Stimulated activated CD8-positive, alpha-beta memory T cell treated with anti-CD3 and anti-CD28 coated beads, Interleukin-2, amount 100 ng/mL, for 48 hours (primary cell): ENCODE measurements at places on chromosomes 7 and 10.

- no peak for DNase-seq
These were observed 20.5 kb downstream of the TMEM270 start for GRCh38 chr7:73881352-73882046.

DNA sequence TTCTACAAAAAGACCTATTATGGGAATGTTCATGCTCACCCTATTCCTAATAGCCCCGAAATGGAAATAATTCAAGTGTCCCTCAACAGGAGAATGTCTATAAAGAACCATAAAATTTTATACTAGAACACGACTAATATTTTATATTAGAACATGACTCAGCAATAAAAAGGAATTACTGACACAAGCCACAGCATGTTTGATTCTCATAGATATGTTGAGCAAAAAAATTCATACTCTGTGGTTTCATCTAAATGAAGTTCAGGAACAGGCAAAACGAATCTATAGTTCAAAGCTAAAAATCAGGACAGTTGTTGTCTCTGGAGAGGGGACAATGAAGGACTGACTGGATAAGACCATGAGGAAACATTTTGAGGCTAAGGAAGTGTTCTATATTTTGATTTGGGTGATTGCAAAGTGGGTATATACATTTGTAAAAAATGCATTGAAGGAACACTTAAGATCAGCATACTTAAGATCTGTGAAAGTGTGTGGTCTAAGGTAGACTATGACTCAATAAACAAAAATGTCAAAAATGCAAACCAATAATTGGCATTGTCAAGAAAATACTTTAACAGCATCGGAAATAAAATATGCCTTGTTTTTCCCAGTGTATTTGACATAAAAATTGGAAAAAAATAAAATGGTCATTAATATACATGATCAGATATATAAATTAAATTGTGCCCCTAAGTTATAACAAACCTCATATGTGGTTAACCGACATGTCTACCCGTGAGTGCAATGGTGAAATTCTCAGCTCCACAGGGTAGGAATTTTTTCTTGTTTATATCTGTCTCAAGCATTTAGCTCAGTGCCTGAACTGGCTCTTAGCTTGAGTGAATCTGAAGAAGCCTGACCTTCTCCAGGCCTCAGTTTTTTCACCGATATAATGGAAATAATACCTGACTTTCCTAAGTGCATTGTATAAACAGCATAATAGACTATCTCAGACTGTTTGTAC is 124.9 kb upstream of the CTTNBP2 start:
- no peak for DNase-seq

- no peak for DNase-seq
These were observed 57.8 kb downstream of the EBLN1 start for GRCh38 chr10:22159979-22160378.

DNA sequence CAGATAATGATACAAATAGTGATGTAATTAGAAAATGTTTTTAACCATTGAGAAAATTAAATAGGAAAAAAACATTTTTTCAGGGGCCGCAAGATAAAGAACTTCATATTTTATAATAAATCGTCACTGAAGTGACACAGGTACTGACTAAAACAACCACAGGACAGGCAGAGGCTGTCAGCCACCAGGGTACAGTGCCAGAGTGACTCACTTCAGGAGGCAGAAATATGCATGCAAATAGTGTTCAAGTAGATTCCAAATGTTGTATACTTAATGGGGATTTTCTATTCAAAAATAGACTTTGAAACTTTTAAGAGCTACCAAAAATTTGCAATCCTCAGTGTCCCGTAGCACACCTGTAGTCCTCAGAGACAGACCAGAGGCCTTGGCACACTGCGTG is 68.6 kb downstream of the FRMPD2 start:
- no peak for DNase-seq

- no peak for DNase-seq
These were observed 215.4 kb downstream of the COBL start for GRCh38 chr7:51101111-51101757.

DNA sequence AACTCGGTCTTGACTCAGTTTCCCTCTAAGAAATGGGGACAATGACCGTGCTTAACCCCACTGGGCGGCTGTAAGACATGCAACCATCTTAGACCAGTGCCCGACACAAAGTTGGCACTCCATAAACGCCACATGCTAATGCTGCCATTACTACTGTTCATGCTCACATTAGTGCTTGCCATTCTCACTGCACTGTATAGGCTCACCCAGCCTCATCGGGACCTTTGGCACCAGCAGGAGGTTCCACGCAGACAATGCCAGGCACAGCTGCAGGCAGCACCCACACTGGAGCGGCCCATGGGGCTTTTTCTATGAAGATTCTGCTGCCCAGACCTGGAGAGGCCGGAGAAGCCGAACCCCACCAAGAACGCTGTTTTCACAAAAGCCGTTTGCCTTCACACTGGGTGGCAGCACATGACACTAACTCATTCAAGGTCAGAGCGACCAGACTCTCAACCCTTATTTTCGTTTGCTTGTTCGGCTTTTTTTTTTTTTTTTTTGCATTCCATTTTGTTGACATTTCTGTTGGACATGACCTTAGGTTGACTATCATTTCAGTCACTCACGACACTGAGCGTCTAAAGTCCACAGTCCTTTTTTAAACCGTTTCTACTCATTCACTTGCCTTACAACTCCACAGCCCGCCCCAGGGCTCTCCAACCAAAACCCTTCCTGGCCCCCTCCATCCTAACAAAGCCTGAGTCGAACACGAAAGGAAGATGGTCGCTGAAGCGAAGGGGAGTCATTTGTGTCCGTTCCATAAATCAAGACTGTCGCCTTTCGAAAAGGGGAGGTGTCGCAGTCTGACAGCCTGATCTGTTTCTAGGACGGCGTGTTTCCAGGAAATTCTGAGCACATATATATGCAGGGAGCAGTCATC is 124.4 kb upstream of the RNF32 start:
- DNase-seq: no peak

DNA sequence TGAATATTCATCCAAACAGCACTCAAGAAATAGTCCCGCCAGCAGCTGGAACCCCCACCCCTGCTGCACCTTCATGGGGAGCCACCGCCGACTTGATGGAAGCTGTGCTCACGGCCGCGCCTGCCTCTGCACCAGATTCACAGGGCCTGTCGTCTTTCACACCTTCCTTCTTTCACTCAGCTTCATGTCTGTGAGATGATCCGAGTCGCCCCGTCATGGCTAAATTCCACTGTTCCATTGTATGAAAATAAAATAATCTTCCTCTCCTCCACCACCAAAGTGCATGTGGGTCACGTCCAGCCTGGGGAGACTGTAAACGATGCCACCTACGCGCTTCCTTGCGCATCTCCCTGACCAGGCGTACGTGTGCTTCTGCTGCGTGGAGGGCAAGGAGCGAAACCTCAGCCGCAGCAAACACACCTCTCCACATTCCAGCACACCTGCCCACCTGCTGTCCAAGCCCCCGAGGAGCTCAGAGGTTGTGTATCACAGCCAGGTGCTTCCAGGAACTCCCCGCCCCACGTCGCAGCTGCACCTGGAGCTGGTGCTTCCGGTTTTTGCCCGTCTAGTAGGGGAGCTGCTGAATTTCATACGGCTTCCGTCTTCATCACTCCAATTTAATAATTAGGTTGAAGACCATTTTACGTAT is 137.0 kb downstream of the PTPRN2 start:
- DNase-seq: no peak

GRCh38 chr7:80764132-80764531 is 125.7 kb downstream of the CD36 start:
- DNase-seq: no peak

- no peak for DNase-seq
These were observed 223.8 kb downstream of the USP6NL start for GRCh38 chr10:11387551-11388222.

DNA sequence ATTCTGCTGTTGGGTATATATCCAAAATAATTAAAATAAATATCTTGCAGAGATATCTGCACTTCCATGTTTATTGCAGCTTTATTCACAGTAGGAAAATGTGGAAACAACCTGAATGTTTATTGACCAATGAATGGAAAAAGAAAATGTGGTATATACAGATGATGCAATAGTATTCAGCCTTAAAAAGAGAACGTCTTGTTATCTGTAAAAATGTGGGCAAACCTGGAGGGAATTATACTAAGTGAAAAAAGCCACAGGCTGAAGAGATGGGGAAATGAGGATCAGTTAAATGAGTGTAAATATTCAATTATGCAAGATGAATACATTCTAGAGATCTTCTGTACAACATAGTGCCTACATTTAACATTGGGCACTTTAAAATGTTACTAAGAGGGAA is 766.1 kb upstream of the IGFBP3 start:
- no peak for DNase-seq

GRCh38 chr10:54139819-54140428 is 661.1 kb downstream of the PCDH15 start:
- DNase-seq: no peak

- no peak for DNase-seq
These were observed 160.9 kb downstream of the LRRC4 start for GRCh38 chr7:127870231-127870907.

- DNase-seq: no peak
These were observed 25.6 kb upstream of the TMEM26 start for GRCh38 chr10:61478621-61479312.

DNA sequence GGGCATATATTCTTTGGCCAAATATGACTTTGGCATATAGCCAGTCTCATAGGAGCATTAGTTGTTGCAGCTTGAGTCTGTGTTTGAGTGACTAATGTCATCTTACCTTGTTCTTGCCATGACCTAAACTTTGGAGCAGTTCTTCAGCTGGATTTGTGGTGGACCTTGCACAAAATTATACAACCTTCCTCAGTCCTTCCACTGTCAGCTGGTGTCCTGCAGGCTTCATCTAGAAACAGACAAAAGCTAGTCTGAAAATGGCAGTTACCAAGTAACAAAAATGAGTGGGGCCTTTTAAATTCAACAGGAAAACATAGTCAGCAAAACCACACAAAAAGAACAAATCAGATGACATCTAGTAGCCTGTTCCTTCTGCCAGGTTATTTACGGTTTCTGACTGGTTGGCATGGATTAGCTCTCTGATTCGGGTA is 59.5 kb upstream of the HECTD2 start:
- DNase-seq: no peak

DNA sequence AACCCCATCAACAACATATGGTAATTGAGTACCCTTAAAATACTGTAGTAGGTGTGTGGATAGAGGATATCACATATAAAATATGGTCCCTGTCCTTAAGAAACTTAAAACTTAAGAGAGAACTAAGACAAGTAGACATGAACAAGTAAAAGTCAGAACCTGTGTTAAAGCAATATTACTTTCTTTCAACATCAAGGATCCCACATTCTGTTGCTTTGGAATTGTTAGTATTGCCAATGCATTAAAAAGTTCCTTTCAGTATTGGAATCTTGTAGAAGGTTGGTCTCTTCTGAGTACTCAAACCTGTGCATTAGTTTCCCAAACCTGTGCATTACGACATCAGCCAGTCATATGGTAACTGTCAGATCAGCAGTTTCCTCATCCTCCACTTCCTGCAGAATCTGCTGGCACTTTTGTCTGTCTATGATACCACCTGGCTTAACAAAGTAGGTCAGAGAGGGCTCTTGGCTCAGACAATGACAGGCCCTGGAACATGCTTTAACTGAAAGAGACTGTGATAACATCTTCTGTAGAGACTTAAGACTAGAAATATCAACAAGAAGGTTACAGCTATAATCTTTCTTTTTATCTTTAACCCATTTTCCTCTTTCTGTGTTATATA is 56.5 kb downstream of the CCDC71L start:
- no peak for DNase-seq

DNA sequence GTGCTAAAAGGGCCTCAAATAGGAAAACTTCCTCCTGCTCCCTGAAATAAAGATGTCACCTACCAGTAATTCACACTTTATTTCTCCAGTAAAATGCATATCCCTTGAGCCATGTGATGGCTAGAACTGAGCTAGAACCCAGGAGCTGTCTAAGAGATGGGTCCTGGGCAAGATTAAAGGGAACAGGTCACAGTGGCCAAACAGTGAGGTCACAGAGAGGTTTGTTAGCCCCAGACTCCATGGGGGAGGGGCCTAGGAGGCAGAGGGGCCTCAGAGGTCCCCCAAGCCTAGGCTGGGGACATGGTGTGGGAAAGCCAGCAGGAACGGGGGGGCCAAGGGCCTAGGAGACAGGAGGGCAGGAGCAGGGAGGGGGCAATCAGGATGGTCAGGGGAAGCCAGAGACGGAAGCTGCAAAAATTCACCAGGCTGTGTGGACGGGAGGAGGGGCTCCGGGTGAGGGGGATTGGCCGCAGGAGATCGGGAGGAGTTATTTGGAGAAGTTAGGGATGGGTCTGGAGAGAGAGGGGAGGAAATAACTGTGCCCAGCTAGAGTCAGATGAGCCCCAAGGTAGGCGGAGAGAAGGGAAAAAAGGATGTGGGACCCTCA is 3.3 kb downstream of the FBXO24 start:
- no peak for DNase-seq

DNA sequence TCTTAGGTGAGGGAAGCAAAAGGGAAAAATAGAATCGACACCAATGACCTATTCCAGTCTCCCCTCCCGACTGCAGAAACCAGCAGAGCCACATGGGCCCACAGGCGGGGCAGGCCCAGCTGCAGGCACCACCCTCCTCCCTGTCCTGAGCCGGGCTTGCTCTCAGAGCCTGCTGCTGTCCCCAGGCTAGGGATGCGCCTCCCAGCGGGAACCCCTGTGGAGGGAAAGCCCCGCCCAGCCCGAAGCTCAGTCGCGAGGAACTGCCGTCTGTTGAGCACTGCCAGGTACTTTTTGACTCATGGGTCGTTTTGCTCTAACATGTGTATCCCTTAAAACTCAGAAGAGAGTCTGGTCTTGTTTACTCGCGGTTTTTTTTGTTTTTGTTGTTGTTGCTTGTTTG is 124.5 kb upstream of the RET start:
- no peak for DNase-seq

- DNase-seq: no peak
These were observed 142.6 kb upstream of the SORCS3 start for GRCh38 chr10:104498347-104499081.

DNA sequence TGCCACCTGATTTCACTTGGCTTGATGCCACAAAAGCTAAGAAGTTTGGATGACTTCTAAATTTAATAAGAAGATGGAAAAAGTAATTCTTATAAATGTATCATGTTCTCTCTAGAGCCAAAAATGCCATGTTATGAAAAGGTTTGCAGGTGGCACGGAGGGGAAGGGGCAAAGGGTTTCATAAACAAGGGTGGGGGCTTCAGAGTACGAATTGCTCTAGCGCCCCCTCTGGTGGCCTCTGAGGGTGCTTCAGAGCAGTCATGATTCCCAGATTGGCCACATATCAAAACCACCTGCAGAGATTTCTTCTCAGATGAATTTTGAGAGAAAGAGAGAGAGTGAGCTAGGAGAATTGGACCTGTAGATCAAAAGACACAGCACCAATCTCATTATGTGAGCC is 208.6 kb upstream of the YAE1 start:
- DNase-seq: no peak

- DNase-seq: no peak
These were observed 593.2 kb downstream of the LRMDA start for GRCh38 chr10:76024460-76025123.

GRCh38 chr10:120184547-120185337 is 272.3 kb upstream of the PLPP4 start:
- no peak for DNase-seq

GRCh38 chr10:107481881-107482280 is 317.4 kb upstream of the SORCS1 start:
- DNase-seq: no peak
